ENCODE measurements at places on chromosomes 12 and 14. TPM values are rescaled to one million over a fixed set of nuclear protein-coding genes. Genes with fewer than 3 reads are reported as not detected.

The MTERF2 gene
- total RNA-seq: 2.6 TPM

The NRIP2 gene
- not detected for total RNA-seq

The ENDOU gene
- total RNA-seq: 0.15 TPM

The GALNT6 gene
- 0.75 TPM for total RNA-seq

The RFX4 gene
- not detected for total RNA-seq

The HAL gene
- total RNA-seq: 0.47 TPM

The CEBPE gene
- total RNA-seq: not detected

The RPL10L gene
- total RNA-seq: not detected

The SRRM4 gene
- not detected for total RNA-seq

The ACOT2 gene
- 15.2 TPM for total RNA-seq

The KRT2 gene
- not detected for total RNA-seq

The SERPINA10 gene
- total RNA-seq: not detected

The MYH7 gene
- total RNA-seq: not detected

The TAS2R14 gene
- total RNA-seq: 2.5 TPM

The COPS7A gene
- 87.9 TPM for total RNA-seq

The CCDC38 gene
- not detected for total RNA-seq

The PTPRQ gene
- 0.08 TPM for total RNA-seq

The SLC25A3 gene
- 740 TPM for total RNA-seq

The AQP2 gene
- total RNA-seq: not detected

The PTCSC3 gene
- not detected for total RNA-seq

The FOXN3 gene
- total RNA-seq: 15.7 TPM

All from smooth muscle cell of the coronary artery (primary cell).